Suprapubic skin (tissue), 4 donors: ENCODE measurements at places on chromosomes 1 and 21. TPM values are rescaled to one million over a fixed set of nuclear protein-coding genes. Genes with fewer than 3 reads are reported as not detected.

Gene OR2T2
- not detected for total RNA-seq

Gene NBPF6
- not detected for total RNA-seq

Gene TMEM240
- total RNA-seq: not detected

Gene NOTCH2NLA
- total RNA-seq: 49.9 TPM

Gene C1orf94
- total RNA-seq: not detected

Gene KRTAP13-2
- not detected for total RNA-seq
